ENCODE measurements at places on chromosomes 1 and 21.

DNA sequence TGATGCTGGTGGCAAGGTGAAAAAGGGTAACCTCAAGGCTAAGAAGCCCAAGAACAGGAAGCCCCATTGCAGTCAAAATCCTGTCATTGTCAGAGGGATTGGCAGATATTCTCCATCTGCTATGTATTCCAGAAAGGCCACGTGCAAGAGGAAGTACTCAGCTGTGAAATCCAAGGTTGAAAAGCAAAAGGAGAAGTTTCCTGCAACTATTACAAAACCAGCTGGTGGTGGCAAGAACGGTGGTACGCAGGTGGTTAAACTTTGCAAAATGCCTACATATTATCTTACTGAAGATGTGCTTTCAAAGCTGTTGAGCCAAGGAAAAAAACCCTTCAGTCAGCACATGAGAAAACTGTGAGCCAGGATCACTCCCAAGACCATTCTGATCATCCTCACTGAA lies 13.7 kb upstream of the VPS45 start:
- no peak for DNase-seq

- DNase-seq, result no peak
Observed at GRCh38 chr21:28229814-28230213, 762.9 kb downstream of the LTN1 start.

GRCh38 chr1:209616366-209617046 lies 33.0 kb downstream of the CAMK1G start:
- DNase-seq, result no peak

GRCh38 chr1:200411406-200412257 lies 1.8 kb upstream of the ZNF281 start:
- DNase-seq, result no peak

DNA sequence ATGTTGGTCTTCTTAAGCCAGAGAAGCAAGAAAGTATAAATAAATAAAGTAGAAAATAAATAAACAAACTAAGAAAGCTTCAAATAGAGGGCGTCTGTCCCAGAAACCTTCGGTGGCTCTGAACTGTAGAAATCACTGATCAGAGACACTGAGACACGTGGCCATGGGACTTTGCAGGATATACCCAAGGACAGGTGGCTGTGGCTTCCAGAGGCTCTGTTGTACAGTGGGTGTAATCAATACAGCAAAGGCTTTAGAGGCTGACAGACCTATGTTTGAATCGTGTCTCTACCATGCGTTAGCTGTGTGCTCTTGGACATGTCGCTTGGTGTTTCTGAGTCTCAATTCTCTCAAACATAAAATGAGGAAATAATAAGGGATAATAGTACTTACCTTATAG lies 41.0 kb upstream of the EPS15 start:
- DNase-seq, result no peak

DNA sequence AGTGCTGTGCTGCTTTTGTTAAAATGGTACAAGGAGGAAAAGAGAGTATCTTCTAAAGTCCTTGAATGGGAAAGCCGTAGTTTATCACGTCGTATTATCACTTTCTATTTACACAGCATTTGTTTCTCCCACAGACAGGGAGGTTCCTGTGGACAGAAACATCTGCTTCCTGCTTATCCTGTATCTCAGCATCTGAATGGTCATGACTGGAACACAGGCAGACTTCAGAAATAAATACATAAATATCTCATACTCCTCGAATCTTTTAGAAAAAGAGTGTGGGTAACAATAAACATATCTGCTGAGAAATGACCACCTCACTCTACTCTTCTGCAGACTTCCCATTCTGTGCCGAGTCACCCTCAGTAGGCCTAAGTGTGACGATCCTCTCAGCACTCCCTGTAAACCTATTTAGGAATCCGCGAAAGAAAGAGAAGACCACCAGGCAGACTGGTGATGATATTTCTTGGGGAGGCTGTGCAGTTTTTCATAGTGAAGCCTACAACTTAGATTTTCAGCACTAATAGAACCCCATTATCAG lies 393.5 kb downstream of the SMYD3 start:
- DNase-seq, result no peak

DNA sequence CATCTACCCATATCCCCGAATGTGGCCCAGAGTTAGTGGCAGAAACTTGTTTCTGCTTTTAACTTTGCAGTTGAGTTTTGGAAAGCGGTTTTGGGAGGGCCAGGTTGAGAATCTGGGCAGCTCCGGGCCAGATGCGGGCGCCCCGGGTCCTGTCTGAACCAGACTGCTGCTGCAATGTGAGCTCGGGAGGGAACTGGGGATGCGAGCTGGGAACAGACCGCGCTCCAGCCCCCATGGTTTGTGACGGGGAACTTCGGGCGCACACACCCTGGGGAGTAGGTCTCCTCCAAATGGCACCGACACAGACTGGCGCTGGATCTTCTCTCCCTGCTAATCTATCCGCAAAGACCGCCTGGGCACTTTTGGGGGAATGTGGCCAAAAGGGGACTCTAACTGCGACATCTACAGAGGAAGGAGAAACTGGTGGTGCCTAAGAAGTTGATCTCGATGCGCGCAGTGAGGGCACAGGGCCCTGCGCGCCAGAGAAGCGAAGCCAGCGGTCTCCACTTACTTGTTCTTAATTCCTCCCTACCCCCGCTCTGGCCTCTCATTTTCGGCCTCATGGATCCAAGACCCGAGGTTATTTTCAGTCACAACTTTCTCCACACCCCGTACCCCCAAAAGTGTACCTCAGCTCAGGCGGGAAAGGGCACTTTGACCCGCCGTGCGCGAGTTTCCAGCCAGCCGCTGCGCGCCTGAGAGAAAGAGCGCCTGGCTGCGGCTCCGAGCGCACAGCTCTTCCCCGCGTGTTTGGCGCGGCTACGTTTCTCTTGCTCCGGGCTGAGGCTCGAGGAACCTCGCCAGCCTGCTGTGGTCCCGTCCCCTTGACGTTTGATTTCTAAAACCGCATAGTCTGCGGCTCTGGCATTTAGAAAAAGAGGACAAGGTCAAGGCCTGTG lies 411.0 kb upstream of the ESRRG start:
- no peak for DNase-seq

GRCh38 chr21:28066076-28066475 lies 926.6 kb downstream of the LTN1 start:
- DNase-seq, result no peak

- DNase-seq, result no peak
Observed at GRCh38 chr21:17519965-17520609, 7.2 kb downstream of the CXADR start.

DNA sequence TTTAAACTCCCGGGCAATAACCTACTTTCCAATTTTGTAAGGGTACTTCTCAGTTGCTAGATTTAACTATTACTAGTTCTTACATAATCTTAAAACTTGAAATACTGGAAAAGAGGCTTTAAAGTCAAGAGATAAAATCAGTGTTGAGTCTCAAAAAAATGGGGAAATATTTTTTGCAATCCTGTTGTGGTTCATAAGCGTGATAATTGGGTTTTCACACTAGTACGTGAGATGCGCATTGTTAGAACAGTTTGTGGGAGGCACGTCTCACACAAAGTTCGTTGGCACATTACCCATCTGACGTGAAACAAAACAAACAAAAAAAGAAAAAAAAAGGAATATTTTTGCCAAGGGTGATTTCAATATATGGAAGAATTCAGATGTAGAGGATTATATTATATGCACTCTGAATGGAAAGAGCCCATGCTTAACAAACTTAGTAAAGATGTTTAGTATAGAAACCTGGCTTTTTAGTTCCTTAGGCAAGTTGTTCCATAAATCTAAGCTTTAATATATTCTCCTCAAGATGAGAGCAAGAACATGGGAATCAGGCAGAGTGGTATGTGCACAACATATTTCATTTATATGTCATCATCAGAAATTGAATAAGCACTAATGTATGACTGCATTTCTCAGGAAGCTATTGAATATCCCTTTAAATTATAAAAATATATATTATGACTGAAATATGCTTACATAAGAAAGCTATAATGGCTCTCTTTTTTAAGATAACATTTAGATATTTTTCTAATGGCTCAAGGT lies 73.9 kb upstream of the TNFSF4 start:
- no peak for DNase-seq

DNA sequence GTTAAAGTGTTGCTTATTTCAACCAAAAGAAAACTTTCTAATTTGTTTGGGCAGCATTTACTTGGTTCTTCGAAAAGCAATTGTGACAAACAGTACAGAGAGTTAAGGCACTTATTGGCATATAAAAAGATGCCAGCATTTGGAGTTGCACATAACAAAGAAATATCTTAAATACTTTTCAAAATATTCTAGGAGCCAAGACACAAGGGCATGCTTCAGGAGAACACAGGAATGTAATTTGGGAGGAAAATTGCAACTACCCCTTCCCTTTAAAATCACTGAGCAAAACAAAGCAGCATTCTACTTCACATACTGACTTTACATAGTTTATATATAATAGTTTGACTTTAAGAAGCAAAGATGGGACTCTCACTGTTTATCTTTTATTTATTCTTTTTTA lies 4.6 kb upstream of the TIE1 start:
- DNase-seq, result no peak

DNA sequence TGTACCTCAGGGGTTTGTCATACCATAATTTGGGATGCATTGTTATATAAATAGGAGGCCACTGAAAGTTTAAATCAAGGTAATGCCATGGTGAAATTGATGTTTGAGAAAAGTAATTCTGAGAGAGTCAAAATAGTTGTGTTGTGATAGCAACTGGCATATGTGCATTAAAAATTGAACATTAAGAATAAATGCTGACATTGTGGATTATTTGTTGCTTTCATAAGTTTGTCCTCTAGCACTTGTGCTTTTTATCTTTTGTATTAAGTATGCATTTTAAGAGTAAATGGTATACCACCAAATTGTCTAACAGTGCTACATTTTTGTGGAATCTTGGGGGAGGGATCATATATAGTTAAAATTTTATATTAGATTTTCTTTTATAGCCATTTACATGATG lies 275.9 kb upstream of the CACYBP start:
- DNase-seq, result no peak

DNA sequence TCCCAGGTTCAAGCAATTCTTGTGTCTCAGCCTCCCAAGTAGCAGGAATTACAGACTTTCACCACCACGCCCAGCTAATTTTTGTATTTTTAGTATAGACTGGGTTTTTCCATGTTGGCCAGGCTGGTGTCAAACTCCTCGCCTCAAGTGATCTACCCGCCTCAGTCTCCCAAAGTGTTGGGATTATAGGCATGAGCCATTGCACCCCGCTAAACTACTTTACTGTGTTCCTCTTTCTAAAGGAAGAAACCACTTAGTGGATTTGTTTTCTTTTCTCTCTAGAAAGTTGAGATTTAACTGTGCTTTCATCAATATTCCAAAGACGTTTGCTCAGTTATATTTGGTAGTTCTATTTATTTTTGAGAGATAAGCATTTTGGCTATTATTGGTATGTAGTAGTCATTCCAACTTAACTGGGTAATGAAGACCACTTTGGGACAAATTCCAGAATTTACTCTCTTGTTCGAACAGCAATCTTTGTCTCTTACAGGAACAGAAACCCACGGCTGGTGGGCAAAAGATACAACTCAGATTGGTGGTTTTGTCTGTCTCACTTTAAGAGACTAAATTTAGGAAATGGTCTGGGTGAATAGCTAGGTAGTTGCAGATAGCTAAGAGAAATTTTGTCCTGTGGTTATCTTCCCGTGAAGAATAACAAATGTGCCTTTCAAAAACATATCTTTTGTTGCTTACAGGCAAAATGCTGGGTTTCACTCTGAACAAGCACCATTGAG lies 103.5 kb upstream of the CD55 start:
- DNase-seq, result no peak

GRCh38 chr1:93518516-93518915 lies 70.6 kb downstream of the FNBP1L start:
- DNase-seq, result no peak

DNA sequence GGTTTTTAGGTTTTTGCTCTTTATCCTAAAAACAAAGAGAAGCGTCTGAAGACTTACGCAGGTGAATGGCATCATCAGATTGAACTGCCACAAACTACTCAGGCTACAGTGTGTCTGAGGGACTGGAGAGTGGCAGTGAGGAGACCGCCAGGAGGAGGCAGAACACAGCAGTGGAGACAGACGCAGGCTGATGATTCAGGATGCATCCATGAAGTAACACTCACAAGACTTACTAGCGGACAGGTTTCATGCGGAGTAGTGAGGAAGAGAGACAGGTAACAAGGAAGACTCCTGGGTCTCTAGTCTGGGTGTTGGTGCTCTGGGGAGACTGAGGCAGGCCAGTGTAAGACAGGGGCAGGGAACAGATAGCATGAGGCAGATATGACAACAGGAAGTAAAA lies 5.7 kb downstream of the HSF2BP start:
- DNase-seq, result no peak

DNA sequence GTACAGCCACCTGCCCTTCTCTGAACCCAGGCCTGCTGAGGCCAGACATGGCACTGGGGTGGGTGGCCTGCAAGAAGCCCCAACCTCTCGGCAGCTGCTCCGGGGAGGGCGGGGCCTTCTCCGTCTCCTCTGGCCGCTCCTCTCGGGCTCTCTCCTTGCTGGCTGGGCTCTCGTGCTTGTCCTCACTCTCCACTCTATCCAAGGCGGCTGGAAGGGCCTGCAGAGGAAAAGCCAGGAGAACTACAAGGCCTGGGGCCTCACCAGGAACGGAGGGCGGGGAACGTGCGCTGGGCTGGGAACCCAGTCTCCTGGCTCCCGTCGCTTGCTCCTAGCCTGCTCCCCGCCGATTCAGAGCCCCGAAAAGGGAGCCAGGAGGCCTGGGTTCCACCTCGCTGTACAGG lies 59.1 kb downstream of the CHD5 start:
- no peak for DNase-seq

GRCh38 chr1:205205055-205205454 lies 6.4 kb downstream of the DSTYK start:
- DNase-seq, result no peak

DNA sequence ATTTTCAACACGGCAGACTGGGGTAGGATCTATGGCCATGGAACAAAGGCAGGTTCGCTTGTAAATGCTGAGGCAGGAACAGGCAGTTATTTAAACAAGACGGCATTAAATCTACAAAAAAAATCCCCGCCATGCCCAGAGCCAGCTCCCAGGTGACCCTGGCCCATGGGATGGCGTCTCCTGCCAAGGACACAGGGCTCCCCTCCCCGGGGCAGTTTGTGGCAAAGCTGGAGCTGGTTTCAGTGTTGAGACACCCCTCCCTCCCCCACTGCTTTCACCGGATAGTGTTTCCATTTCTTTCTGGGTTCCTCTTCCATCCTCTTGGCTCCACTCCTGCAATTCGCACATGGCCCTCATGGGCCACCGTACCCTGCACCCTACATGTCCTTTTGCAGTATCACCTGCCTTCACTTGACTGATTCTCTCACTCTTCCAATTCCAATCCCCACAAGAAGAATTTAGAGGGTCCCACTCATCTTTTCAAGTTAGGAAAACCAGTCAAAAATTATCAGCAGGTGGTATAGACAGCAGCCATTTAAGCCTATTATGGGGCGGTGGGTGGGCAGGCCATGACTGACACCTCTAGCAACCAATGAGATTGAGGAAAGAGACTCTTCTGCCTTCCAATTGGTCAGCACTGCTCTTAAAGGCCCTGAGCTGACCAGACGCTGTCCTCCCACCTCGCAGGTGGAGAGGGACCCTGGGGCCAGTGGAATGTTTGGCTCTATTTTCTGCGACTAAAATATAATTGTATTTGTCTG lies 52.0 kb downstream of the OLIG1 start:
- DNase-seq, result no peak

Measured in retinal pigment epithelial cell (primary cell).